ENCODE measurements at places on chromosomes 7 and 10.

GRCh38 chr7:100763556-100764140 is 30.3 kb downstream of the ZAN start:
- DNase-seq, result no peak

GRCh38 chr7:66145400-66146104 is 30.9 kb downstream of the CRCP start:
- DNase-seq, result no peak

GRCh38 chr7:123397746-123398338 is 136.6 kb downstream of the IQUB start:
- no peak for DNase-seq

GRCh38 chr7:73572767-73573186 is 5.6 kb downstream of the TBL2 start:
- DNase-seq, result no peak

DNA sequence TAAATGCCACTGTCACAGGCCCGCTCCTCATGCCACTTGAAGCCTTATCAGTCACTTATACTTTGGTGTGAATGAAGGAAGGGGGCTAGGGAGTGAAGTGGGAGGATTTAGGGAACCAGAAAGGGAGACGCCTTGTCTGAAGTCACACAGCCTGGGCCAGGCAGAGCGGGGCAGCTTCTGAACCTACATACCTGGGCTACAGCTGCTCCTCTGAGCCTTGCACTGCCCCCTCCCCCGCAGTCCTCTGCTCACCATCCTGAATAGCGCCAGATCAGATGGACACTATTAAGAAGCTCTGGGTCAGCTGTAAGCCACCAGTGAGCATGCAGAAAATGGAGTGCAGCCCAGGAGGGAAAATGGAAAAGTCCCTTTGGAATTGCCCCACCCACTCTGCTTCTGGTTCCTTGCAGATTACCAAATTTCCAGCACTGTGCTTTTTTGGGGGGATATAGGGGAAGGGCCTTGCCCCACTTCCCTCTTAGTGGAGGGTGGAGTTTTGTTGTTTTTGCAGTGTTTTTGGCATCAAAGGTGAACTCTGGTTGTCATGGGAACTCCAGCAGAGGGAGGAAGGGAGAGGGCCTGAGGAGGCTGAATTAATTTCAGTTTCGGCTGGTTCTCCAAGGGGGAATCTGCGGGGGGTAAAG is 35.0 kb upstream of the ADCYAP1R1 start:
- no peak for DNase-seq

GRCh38 chr7:30575910-30576309 is 18.8 kb upstream of the GARS1 start:
- no peak for DNase-seq

DNA sequence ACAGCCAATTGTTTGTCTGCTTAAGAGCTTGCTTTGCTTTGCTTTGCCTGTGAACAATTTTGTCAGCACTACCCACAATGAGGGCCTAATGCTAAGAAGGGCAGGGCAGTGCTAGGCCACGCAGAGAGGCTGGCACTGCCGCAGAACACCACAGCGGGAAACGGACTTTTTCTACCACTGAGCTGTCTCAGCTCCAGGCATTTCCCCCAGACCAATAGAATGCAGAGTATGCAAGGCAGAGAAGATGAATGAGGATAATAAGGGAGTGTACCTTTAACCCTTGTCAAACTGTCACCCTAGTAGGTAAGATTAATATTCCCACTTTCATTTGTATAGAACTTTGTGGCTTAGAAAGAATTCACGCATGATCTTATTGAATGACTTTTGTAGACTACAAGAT is 104.5 kb downstream of the SH3PXD2A start:
- no peak for DNase-seq

GRCh38 chr7:154474903-154475520 is 422.8 kb downstream of the DPP6 start:
- no peak for DNase-seq

DNA sequence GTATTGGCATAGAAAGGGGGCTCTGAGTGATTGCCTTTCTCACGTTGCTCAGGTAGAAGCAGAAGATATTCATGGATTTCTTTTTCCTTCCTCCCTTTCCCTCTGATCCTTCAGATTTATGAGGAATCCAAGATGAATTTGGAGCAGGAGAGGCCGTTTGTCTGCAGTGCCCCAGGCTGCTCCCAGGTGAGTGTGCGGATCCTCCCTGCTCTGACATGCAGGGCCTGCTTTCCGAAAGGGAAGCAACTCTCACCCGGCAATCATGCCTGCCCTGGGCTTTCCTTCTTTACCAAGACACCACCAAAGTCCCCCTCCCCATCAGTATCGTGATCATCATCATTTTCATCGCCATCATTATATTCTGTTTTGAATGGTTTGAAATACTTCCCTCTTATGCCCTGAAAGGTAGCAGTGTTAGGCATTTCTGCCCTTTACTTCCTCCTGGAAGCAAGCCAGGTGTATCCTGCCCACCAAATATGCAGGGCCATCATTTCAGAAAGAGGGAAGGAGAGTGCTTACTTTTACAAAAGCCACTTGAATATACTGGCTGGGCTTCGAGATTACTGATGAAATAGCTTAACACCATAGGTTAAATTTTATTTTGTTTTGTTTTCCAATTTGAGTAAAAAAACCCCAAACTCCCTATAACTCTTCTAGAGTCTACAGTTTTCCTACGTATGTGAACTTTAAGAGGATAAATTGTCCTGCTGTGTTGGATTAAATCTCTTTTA is 75.9 kb downstream of the CREB5 start:
- no peak for DNase-seq

DNA sequence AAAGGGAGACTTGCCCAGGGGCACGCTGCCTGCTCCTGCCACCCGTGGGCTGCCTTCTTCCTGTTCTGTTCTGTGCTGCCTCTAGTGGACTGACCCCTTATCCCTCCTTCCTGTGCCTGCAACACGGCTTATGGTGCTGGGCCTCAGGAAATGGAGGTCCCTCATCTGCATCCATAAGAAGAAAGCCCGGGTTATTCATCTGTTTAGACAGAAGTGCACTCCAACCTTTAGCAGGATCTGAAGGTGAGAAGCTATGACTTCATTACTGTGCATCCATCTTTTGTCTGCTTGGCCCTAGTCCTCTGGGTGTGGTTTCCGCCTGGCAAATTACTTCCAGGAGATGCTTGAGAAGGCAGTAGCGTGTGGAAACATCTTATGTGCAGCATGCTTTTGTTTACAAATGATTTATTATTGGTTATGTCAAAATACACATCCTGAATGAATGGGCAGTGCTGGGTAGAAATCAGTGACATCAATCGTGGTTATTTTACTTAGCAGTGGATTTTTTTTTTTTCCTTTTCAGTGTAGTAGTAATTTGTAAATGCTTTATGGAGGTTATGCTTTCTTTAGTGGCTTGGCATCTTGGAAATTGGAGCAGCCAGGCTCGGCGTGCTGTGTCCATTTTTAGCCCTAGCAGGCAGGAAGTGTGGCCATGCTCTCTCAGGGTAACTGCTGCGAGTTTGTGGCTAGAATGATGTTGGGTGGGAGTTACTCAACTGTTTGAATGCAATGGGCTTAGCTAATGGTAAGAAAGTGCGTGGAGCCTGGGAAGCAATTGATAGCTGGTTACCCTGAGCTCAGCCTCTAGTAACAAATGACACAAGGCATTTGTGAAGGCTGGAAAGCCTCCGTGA is 12.7 kb downstream of the PTPRE start:
- DNase-seq, result no peak

DNA sequence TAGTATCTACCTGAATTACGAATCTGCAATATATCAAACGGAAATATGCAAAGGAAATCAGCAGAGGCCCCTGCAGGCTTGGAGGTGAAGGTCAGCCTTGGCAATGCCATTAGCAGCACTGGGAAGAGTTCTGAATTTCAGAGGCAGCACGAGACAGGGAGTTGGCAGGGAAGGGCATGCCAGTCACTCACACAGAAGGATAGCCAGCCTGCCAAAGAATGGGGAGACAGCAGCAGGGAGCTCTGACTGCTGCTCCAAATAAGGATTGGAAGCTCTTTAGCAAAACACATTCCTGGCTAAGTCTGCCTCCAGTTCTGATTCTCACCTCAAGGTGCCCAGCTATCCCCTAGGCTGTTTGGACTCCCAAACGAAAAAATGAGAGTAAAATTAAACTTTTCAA is 188.0 kb downstream of the PDE1C start:
- peak; percentile 2 for DNase-seq

GRCh38 chr10:31593124-31593523 is 274.1 kb downstream of the ZEB1 start:
- DNase-seq, result no peak

DNA sequence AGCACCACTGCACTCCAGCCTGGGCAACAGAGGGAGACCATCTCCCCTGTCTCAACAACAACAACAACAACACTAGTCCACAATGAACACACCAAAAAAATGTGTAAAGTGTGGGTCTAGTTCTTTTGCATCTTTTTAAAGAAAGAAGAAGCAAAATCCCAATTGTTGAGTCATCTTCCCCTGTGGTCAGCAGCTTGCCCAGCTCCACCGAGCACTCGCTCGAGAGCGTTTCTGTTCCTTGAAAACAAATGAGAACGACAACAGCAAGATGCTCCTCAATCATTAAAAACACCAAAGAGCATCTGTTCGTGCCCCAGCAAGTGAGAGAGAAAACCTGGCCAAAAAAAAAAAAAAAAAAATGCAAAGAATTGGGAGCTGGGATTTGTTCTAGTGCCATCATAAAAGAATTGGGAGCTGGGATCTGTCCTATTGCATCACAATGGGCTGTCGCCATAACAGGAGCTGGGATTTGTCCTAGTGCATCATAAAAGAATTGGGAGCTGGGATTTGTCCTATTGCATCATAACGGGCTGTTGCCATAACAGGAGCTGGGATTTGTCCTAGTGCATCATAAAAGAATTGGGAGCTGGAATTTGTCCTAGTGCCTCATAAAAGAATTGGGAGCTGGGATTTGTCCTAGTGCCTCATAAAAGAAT is 118.1 kb downstream of the PTPRN2 start:
- no peak for DNase-seq

- no peak for DNase-seq
These were observed 1.5 kb upstream of the C1GALT1 start for GRCh38 chr7:7180725-7181449.

DNA sequence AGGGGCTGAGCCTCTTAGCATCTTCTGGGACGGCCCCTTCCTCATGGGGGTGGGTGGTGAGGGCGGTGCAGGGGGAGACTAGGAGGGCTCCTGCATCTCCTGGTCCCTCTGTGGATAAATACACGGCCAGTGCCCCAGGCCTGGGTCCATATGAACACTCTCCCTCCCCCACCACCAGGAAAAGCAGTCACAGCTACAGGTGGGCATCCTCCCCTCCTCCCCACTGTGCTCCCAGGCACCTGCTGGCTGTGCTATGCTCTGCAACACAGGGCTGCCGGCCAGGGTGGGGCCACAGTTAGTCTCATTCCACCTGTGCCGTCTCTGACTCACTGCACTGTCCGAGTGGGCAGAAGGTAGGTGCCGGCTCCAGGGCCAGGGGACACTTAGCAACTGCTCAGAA is 87.3 kb upstream of the INSIG1 start:
- DNase-seq, result no peak

DNA sequence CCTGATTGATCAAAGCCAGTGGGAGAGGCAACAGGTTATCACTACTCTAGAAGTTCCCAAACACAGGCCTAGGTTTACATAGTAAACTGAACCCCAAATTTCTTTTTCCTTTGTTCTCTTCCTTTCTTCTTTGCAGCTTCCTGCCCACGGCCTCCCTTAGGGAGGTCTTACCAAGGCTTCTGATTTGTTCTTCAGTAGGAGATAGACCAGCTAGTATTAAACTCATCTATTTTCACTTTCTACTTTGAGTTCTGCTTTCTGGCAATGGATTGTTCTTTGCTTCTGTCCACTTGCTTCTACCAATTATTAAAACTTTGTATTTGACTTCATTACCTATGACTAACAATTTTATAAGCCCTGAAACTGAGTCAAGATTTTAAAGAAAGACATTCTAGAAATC is 251.2 kb upstream of the FZD1 start:
- DNase-seq, result no peak

All from frontal cortex (tissue), 4 donors.